ENCODE measurements at places on chromosomes 5 and 9.

- no peak for DNase-seq
Observed at GRCh38 chr9:125511789-125512660, 195.0 kb downstream of the MAPKAP1 start.

DNA sequence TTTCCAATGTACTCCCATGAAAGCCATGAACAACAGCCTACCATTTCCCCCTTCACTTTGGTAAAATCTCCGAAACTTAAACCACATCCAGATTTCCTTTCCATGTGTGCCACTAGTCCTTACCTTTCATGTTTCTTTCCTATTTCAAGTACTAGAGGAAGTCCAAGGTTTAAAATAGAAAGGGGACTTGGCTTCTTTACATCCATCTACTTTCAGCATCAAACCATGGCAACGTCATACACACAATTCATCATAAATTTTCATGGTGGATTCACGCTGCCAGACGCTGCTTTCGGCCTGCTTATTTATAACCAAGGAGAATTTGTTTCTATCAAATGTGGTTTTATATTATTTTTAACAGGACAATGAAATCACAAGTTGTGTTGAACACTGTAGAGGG lies 58.7 kb upstream of the ZNF622 start:
- DNase-seq = no peak

GRCh38 chr5:170843870-170844269 lies 17.9 kb upstream of the RANBP17 start:
- DNase-seq = no peak

DNA sequence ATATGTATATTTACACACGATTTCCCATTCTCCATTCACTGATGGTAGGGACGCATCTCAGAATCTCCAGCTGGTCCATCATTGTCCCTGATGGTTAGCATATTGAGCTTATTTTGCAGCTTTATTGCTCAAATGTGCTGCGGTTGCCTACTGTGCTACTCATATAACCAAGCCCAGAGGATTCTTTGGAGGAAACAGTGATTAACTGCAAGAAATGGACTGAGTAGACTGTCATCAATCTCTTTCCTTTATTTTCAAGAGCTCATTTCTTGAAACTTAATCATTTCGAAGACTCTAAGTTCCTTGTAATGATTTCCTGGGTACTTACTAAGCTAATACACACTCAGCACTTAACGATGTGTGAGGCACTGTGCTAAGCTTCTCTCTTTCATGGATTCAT lies 119.0 kb downstream of the MAT2B start:
- no peak for DNase-seq

DNA sequence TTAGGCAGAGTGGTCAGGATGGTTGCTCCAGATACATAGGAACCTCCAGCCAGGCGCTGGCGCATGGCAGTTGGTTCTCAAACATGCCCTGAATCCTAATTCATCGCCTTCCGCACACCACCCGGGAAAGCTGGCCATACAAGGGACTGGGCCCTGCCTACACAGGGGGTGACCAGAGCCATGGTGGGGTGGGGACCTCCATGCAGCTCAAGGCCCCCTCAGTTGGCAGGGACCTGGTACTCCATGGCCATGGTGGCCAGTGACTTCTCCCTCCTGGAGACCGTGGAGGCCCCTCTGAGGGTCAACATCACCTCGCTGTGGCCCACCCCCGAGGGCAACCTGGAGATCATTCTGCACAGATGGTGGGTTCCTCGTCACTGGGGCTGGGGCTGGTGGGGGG lies 26.8 kb downstream of the PAEP start:
- DNase-seq = no peak

DNA sequence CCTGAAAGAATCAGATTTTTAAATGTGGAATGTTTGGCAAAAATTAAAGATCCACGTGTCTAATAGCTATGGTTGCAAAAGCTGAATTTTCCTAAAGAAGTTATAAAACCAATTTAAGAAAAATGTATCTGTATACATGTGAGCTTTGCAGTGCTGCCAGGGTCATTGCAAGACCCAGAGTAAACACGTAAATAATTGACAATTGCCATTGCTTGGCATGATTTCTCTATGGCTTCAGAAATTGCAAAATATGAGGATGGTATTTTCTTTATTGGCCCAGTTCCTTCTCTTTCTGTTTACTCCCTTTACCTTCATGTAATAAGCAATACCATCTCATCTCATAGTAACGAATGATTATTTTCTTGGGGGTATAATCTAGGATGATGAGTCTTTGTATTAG lies 123.9 kb downstream of the ERCC6L2 start:
- DNase-seq = no peak

GRCh38 chr9:14348373-14349145 lies 34.6 kb upstream of the NFIB start:
- no peak for DNase-seq

GRCh38 chr9:126248680-126249079 lies 77.9 kb upstream of the MVB12B start:
- DNase-seq = no peak

GRCh38 chr9:121688146-121688680 lies 36.8 kb downstream of the DAB2IP start:
- no peak for DNase-seq

Data from stimulated activated CD4-positive, alpha-beta T cell treated with anti-CD3 and anti-CD28 coated beads, Interleukin-15, amount 100 ng/mL, for 1 hour (primary cell).